ENCODE measurements at places on chromosomes 16 and 17.

DNA sequence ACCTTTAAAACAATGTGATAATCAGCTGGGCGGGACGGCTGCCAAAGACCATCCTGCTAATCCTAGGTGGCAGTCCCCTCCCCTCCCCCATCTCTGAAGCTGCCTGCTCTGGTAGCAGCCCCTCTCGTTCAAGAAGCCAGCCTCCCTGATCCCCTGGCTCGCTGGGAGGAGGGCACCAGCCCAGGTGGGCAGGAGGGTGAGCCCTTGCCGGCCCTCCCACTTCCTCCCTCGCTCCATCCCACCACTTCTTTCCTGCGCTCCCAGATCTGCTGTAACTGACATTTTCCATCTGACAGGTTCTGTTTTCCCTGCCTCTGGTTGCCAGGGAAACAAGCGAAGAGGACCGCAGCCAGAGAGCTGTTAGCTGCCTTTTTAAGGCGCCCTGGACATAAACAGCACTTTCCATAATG, 155.7 kb upstream of the TNRC6C start:
- no peak for DNase-seq

DNA sequence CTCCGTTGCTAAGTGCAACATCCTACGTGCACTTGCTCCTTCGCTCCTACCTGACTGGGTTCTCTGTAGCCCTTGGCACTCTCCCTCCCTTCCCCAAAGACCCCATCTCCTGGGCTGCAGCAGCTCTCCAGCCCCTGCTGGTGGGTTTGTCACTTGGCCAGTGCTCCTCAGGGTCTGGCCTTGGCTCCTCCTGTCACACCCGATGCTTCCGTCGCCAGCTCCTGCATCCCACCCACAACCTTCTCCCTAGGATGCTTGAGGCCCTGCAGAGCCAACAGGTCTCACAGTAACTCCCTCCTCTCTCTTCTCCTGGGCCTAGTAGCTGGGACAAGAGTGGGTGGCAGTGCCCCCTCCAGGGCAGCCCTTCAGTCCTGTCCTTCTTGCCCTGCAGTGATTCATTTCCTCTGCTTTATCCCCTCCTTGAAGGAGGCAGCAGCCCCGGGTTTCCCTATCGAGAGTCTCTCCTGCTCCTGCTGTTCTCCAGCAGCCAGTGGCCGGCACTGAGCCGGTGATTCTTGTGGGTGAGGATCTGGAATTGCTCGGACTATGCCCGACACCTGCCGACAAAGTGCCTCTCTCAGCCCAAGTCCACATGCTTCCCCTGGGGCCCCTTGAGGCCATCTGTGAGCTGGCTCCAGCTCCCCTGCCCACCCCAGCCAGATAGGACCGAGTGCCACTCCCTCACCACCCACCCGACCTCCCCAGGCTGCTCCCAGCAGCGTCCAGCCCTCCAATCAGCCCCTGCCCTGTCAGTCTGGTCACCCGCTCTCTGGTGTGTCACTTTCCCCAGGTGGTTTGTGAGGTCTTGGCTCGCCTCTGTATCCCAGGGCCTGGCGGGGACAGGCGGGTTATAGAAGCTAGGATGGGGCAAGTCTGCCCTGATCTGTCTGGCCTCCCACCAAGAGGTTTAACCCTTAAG, 3.8 kb downstream of the LITAFD start:
- no peak for DNase-seq

GRCh38 chr16:89172528-89173173, 1.1 kb downstream of the CDH15 start:
- DNase-seq = no peak

DNA sequence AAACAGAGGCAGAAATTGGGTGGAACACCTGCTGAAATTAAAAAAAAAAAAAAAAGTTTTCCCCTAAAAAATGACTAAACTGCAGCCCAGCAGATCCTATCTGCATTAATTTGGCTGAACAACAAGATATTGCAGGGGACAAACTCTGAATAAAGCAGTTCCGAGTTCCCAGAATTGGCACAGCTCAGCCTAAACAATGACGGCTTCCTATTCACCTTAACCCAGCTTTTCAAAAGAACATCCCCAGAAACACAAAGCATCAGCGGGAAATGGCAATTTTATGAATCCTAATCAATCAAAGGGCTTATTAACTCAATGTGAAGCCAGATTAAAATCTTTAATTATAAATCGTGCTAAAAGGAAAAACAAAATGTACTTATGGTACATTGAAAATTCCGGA, 497.8 kb upstream of the ZFHX3 start:
- DNase-seq = no peak

GRCh38 chr16:6189216-6189615, 1091.6 kb upstream of the EEF2KMT start:
- no peak for DNase-seq

- DNase-seq = no peak
Observed at GRCh38 chr16:2163211-2163881, 7.8 kb downstream of the TRAF7 start.

DNA sequence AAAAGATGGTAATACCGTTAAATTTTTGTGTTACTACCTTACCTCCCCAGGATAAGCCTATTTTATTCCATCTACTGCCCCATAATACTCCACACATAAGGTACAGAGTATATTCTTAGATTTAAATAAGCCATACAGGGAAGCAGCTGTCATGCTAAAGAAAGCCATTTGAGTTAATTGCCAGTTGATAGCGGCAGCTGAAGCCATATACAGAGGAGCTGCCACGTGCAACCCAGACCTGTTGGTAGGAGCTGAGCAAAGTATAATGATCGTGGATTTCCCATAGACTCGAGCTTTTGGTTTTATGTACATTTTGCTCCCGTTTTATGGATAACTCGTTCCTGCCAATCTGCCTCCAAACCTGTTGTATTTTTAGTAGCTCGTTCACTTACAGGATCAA, 12.0 kb downstream of the CPSF4L start:
- DNase-seq = no peak

DNA sequence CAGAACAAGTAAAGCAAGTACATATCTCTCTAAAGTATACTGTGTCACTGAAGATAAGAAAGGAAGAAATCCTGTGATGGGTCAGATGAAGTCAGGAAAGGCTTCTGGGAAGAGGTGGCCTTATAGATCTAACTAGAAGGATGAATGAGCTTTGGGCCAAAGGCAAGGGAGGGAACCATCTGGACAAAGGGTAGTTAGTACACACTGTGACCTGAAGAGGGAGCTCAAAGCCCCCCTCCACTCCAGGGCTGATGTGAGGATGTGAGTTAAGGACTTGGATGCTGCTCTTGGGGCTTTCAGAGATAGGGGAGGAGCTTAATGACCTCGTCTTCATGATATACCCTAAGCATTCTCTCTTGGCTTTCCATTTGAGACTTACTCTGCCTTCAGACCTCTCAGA, 185.3 kb upstream of the CACNG3 start:
- peak; percentile 27 for DNase-seq

- no peak for DNase-seq
Observed at GRCh38 chr17:34203018-34203638, 52.0 kb upstream of the CCL2 start.

- no peak for DNase-seq
Observed at GRCh38 chr16:1763521-1764511, 7.5 kb downstream of the NME3 start.

GRCh38 chr16:64627781-64628180, 494.1 kb downstream of the CDH11 start:
- DNase-seq = no peak

Measured in stimulated activated CD8-positive, alpha-beta memory T cell treated with anti-CD3 and anti-CD28 coated beads, Interleukin-7, amount 100 ng/mL, for 48 hours (primary cell).